ENCODE measurements at places on chromosomes 3 and 15.

- DNase-seq: no peak
These were observed 45.1 kb downstream of the SEC22A start for GRCh38 chr3:123246866-123247265.

DNA sequence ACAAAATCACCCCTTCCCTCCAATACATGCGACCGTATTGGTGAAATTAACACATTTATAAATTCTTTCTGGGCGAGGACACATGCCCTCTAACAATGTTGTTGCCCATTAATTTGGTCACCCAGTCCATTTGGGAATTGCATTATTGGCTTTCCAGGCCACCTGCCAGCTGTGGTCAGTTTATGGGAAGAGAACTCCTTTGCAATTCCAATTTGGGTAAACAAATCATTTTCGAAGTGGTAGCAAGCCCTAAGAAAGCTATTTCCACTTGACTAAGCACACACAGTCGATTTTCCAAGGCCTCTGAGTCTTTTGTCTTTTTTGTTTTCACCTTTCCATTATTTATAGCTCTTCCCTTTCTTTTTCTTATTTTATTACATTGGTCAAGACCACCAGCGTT, 362.3 kb upstream of the RGMA start:
- no peak for DNase-seq

DNA sequence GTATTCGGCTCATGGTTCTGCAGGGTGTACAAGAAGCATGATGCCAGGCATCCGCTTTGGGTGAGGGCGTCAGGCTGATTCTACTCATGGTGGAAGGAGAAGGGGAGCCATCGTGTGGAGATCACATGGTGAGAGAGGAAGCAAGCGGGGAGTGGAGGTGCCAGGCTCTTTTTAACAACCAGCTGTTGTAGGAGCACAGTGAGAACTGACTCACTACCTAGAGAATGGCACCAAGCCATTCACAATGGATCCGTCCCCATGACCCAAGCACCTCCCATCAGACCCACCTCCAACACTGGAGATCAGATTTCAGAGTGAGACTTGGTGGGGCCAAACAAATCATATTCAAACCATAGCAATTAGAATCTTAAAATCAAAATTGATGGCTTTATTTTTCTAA, 259.8 kb upstream of the CTDSPL start:
- no peak for DNase-seq

DNA sequence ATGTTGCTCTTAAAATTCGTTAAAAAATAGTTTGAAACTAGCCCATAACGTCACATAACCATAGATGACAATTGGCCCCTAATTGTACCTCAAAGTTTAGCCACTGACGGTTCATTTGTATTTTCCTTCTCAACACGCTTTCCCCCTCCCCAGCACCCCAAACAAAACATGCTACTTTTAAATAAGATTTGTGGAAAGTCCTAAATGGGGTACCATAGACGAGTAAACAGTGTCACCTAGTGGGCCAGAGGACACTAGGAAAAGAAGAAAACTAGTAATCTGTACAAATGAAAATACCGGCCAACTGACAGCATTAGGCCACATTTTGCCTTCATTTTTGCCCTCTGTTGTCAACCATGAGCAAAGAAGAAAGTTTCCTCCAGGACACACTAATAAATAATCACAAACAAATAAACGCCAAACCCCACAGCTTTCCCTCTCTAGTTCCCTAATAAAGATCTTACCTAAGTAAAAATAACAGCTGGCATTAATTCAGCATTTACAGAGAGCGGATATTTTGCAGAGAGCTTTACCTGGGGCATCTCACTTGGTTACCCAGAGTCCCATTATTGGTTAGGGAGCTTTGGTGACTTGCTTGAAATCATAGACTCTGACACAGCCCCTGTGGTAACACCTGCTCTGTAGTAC, 175.1 kb upstream of the ATP11B start:
- DNase-seq: peak; percentile 63

- DNase-seq: peak; percentile 78
These were observed 66.9 kb downstream of the SLCO2A1 start for GRCh38 chr3:133962849-133963248.

Data from astrocyte of the spinal cord (primary cell).